ENCODE measurements at places on chromosomes 5 and 9.

- no peak for DNase-seq
These were observed 7.2 kb downstream of the SDHA start for GRCh38 chr5:225334-225733.

DNA sequence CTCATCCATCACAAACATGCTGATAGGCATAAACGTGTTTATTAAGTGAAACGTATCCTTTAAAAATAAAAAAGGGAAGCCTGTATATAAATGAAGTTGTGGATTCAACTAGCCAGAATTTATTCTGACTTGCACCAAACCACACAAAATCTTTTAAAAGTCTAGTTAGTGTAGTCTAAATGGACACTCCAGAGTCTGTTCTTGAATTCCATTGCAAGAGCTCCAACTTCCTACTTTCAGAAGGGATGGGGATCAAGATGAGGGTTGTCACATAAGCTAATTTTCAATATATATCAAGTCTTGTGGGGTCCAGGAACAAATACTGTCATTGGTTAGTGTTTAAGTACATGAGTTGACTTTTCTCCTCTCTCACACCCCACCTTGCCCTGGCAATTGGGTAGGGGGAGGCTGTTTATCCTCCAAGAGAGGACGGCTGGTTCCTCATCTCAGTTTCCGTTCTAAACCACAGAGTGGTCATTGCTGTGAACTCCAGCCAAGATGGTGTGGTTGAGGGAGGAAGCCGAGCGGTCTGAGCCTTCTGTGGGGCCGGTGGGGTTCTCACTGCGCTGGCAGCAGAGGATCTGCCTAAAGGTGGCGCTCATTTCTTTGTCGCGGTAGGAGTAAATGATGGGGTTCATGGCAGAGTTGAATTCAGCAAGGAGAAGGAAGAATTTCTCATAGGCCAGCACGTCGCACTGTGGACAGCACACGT lies 163.2 kb downstream of the LPAR1 start:
- DNase-seq = no peak

- DNase-seq = no peak
These were observed 286.3 kb upstream of the EFNA5 start for GRCh38 chr5:107957051-107957450.

DNA sequence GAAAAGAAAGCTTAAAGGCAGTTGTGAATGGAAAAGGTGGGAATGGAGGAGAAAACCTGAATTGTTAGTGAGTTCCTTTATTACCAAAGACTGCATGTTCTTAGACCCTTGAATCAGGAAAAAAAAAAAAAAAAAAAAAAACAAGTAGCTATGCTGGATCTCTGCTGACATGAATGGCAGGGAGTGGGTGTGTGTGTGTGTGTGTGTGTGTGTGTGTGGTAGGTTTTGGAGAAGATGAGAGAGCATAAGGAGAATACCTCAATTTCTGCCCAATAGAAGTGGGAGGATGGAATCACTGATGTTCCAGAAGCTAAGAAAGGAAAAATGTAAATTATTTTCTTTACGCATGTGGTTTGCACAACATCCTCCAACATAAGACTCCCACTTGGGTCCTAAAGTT lies 25.5 kb upstream of the NR4A3 start:
- DNase-seq = no peak
